ENCODE measurements at places on chromosomes 6 and 20.

DNA sequence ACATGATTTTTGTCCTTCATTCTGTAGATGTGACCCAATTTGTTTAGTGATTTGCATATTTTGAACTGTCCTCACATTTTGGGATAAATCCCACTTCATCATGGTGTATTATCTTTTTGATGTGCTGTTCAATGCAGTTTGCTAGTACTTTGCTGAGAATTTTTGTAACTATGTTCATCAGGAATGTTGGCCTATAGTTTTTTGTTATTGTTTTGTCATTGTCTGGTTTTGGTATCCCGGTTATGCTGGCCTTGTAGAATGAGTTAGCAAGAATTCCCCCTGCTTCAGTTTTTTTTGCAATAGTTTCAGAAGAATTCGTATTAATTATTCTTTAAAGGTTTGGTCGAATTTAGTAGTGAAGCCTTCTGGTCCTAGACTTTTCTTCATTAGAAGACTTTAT is 11.9 kb downstream of the KIF25 start:
- no peak for DNase-seq

DNA sequence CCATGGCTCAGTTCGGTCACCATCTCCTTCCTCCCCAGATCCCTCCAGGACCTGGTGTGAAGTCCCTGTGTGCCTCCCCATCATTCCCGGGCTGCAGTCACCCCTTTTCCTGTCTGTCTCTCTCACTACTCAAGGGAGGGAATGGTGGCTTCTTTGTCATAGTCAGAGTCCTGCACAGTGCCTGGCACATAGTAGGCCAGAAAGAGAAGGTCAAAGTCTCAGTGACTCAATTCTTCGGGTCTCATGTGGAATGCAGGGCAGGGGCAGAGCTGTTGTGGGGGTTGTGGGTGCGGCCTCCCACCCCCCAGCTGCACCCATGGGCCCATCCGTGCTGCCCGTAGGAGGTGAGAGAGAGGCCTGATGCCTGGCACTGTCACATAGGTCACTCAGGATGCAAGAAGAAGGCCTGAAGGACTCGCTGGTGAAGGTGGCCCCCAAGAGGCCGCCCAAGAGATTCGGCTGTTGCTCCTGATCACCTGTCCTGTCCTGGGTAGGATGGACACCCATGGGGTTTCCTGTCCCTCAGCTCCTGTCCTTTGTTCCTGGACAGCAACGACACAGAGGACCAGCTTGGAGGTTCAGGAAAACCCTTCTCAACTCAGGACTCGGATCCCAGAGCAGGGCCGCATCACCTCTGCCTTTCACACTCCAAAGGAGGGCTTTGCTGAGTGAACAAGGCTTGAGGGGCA is 34.1 kb downstream of the RAB44 start:
- DNase-seq, result no peak

DNA sequence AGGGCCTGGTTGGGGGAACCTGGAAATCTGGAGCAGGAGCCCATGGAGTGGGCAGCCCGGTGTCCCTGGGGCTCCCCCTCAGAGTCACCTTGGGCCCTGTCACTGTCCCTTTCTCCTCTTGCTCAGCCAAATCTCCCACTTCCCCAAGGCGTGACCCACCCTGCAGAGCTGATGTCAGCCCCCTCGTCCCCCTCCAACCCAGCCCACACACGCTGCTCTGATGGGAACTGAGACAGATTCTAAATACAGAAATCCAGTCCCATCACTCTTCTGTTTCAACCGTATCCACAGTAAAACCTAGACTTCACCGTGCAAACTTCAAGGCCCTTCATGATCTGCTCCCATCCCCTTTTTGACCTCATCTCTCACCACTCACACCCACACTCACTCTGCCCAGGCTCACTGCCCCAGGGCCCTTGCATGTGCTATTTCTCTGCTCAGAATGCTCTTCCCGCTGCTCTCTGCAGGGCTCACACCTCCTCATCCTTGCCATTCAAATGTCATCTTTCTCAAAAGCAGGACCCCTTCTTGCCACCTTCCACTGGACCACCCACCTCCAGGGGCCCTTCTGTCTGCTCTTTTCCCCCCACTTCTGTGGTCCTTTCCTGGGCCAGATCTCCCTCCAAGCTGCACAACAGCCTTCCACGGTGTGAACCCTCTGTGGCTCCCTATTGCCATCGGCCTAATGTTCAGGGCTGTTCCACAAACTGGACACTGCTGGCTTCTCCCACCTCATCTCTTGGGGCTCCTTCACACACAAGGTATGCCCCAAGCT is 16.6 kb downstream of the TGM2 start:
- no peak for DNase-seq

DNA sequence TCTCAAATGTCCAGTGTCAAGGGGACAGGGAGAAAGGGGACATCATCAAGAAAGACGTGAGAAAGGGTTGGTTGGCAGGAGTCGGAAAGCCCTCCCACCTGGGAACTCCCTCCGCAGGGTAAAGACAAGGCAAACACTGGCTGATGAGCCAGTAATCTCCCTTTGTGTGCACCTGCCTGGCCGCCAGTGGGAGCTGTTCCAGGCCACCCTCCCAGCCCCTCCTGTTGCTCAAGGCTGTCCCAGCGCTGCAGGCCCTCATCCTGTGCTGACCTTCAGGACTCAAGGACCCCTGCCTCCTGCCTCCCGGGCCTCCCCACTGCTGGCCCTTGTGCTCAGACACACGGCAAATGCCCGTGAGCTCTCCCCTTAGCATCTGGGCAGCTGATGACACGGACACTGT is 7.4 kb downstream of the FRMD1 start:
- DNase-seq, result no peak

DNA sequence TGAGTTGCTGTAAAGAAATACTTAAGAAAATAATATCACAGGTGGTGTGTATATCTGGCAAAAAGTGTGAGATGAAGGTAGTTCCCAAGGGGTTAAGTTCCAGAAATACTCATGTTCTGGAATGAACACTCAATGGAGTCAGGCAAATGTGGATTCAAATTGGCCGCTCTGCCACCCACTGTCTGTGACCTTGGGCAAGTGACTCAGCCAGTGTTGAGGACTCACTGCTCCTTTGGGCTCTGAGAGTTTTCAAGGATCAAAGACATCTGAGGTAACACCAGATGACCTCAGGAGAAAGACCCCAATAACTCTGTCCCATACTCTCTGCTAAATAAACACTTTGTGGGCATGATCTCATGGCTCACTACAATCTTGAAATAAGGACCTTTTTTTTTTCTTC is 59.2 kb upstream of the EYA2 start:
- no peak for DNase-seq

DNA sequence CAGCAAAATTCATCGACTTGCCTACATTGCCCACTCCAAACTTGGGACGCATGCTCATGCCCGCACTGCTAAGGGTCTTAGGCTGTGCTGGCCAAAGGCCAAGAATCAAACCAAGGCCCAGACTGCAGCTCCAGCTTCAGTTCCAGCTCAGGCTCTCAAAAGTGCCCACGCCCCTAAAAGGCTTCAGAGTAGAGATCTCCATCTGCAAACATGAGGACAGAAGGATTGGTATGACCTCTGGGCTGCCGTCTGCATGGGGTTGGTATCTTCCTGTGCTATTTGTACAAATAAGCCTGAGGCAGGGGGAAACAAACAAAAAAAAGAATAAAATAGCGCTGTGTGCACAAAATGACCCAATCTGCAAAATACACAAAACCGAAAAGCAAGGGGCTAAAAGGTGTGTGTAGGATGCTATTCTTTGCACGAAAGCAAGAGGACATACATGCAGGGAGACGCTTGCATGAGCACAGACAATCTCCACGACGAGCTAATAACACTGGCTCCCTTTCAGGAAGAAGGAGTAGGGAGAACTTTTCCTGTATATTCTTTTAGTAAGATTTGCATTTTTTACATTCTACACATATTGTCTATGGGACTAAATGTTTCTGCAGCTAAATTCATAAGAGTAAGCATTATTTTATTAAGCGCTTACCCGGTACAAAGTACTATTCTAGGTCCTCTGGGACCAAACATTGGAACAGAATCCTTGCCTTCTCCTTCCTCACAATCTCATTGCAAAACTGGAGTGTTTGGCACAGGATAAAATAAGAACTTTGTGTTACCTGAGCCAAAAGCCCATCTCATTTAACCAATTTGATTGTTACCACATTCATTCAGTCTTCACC is 33.1 kb downstream of the ATP9A start:
- DNase-seq, result no peak

GRCh38 chr6:112254921-112255320 is 554 bp upstream of the LAMA4 start:
- no peak for DNase-seq

- DNase-seq, result no peak
Observed at GRCh38 chr6:24931296-24931695, 4.5 kb downstream of the RIPOR2 start.

DNA sequence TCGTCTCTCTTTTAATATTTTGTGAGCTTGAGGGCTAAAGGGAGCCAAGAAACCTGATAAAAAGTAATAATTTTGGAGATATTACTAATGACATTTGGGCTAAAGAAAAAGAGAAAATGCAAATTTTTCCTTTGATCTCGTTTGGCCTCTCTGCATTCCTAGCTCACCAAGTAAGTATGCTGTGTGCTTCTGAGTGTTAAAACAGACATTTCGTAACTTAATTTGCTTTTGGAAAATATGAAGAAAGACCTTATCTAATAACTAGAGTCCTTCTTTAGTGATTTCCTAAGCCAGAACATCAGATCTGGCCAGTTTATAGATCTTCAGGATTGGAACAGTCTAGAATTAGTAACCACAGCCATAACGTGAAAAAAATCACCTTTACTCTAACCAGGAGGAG is 872.9 kb upstream of the SLC35B3 start:
- DNase-seq, result no peak

- no peak for DNase-seq
Observed at GRCh38 chr6:80676386-80676785, 569.9 kb downstream of the BCKDHB start.

- no peak for DNase-seq
Observed at GRCh38 chr6:84801250-84801649, 36.9 kb upstream of the TBX18 start.

- DNase-seq, result no peak
Observed at GRCh38 chr6:149437212-149437611, 37.1 kb downstream of the SUMO4 start.

- DNase-seq, result peak; percentile 57
Observed at GRCh38 chr6:103335412-103335811, 1524.3 kb downstream of the HACE1 start.

- no peak for DNase-seq
Observed at GRCh38 chr20:5085380-5085779, 34.4 kb downstream of the PCNA start.

DNA sequence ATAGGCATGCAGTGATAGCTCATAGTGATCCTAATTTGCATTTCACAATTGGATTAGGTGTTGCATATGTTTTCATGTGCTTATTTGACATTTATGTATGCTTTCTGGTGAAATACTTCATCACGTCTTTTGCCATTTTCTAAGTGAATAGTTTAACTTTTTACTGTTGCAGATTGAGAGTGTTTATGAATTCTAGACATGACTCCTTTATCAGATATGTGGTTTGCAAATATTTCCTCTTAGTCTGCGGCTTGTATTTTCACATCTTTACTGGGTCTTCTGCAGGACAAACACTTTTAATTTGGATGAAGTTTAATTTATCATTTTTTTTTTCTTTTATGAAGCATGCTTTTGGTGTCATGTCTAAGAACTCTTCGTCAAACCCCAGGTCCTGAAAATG is 39.2 kb downstream of the CCN2 start:
- DNase-seq, result no peak

DNA sequence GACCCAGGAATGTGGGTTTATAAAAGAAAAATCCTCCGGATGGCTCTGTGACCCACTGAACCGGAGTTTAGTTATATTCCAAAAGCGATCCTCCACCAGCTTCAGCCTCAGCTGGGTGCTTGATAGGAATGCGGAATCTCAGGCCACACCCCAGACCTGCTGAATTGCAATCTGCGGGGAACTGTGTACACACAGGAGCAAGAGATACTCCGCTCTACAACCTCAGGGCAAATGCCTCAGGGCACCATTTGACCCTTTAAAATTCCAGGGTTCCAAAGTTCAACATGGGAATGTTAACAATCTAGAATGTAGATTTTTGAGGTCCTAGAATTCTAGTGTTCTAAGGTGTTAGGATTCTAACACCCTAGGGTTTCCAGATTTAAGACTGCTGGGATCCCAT is 10.8 kb downstream of the BPIFA2 start:
- no peak for DNase-seq

GRCh38 chr6:100899202-100899601 is 18.1 kb upstream of the ASCC3 start:
- DNase-seq, result no peak

DNA sequence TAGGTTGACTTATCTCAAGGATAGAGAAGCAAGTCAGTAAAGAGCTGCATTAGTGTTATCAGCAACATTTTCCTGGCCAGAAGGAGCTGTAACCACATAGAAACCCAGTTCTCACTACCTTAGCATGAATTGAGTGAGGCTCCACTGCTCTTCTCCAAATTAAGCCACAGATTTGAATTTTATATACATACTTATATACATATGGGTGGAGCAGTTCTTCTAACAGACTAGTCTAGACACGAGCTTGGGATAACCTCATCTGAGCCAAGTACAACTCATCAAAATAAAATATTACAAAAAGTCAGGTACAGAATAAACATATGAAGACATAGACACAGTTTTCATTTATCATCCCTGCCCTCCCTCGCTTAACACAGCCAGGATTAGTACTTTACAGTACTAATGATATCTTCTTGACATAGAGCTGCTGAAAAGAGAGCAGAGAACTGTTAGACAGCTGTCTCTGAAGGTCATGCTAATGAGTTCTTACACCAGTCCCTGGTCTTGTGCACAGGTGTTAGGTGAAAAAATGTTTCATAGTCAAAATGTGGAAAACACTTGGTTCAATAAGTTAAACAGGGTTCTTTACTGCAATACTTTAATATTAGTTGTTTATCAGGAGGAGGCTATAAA is 147.4 kb upstream of the HTR1E start:
- no peak for DNase-seq

DNA sequence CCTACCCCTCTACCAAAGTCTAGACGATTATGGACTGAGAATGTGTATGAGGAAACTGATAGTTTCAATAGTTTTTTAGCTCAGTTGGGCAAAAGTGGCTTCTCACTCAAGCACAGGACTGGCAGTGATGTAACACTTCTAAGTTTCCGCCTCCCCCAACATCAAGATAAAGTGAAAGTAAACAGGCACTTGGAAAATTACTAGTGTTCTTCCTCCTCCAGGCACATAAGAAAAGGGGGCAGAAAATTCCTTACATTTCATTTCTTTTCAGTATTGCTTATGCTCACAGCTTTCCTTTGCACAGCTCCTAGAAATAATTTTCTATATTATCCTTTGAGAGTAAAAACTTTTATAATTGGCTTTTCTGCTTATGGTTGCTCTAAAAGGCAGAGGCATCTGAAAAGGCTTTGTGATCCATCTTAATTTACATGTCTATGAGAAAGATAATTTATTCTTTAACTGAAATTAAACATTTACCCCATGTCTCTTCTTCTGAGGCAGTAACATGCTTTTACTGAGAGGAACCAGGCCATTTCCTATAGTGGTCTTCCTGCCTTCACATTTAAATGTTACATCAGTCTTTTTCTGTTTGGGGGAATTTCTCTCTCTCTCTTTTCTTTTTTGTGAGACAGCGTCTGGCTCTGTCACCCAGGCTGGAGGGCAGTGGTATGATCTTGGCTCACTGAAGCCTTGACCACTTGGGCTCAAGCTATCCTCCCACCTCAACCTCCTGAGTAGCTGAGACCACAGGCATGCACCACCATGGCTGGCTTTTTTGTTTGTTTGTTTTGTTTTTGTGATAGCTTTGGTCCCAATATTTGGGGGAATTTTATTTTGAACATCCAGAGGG is 65.0 kb upstream of the EEF1A1 start:
- DNase-seq, result no peak

All from NCI-H2171 treated with DMSO at 0.1 percent for 48 hours (cell line).